ENCODE measurements at places on chromosomes 7 and 10.

DNA sequence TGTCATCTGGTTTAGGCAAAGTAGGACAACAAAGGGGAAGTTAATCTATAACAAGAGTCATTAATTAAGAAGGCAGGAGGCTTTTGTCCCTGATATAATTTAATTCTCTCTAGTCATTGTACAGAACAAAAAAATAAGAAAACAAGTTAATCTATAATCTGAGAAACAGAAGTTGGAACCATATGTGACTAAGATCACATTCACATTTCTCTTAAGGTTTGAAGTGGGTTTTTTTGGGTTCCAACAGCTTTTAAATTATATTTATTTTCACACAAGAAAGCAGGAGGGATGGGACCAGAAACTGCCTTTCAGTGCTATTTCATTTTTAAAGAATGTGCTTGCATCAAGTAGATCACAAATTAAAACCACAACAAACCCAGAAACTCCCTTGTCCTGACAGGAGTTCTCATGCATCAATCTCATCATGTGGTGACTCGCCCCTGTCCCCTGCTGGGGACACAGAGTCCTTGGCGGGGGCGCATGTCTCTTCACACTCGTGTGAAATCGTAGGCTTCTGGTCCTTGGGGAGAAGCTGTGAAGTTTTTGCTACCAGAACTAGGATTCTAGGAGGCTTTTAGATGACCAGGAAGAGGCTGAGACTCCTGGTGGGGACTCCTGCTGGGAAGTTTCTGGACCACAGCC is 10.1 kb upstream of the OPN4 start:
- no peak for DNase-seq

- DNase-seq: no peak
These were observed 149.4 kb upstream of the AKR1E2 start for GRCh38 chr10:4676566-4676965.

DNA sequence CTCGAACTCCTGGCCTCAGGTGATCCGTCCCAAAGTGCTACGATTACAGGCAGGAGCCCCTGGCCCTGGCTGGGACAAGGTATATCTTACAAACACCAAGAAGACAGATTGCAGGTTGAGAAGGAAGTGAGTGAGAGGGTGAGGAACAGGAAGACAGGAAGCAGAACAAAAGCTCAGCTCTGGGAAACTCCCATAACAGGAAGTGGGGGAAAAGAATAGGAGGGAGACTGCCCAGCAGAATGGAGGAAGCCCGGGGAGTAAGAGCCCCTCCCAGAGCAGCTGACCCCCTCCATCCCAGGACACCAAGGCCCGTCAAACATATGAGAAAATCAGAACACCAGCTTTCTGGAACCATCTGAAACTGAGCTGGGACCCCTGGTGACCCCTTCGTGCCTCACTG is 2.9 kb downstream of the TECPR1 start:
- no peak for DNase-seq

- no peak for DNase-seq
These were observed 54.5 kb upstream of the PDZD8 start for GRCh38 chr10:117429643-117430265.

DNA sequence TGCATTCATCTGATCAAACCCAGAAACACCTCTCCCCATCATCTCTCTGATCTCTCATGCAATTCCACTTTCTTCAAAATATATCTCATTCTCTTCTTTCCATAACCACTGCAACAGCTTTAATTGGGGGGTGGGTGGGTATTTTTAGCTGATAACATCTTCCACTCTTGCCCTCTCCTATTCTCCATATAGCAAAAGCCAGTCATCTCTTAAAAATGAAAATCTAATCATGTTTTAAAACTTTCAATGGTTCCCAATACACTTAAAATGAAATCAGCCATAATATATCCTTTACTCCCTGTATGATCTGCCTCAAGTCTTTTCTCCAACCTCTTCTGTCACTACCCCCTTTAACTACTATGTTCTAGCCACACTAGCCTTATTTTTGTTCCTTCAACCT is 1.5 kb downstream of the YME1L1 start:
- DNase-seq: no peak

DNA sequence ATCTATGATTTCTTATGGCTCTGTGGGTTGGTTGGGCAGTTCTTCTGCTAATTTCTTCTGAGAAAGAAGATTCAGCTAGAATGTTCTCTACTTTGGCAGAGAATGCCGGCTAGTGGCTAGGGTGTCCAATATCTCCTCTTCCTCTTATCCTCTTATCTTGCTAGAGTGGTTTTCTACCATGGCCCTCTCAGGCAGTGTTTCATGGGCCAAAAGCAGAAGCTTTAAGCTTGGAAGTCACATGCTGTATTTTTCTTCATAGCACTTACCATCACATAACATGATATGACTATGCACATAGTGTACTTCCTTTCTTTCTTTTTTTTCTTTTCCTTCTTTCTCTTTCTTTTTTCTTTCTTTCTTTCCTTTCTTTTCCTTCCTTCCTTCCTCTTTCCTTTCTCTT is 140.0 kb downstream of the ITGB8 start:
- DNase-seq: no peak

DNA sequence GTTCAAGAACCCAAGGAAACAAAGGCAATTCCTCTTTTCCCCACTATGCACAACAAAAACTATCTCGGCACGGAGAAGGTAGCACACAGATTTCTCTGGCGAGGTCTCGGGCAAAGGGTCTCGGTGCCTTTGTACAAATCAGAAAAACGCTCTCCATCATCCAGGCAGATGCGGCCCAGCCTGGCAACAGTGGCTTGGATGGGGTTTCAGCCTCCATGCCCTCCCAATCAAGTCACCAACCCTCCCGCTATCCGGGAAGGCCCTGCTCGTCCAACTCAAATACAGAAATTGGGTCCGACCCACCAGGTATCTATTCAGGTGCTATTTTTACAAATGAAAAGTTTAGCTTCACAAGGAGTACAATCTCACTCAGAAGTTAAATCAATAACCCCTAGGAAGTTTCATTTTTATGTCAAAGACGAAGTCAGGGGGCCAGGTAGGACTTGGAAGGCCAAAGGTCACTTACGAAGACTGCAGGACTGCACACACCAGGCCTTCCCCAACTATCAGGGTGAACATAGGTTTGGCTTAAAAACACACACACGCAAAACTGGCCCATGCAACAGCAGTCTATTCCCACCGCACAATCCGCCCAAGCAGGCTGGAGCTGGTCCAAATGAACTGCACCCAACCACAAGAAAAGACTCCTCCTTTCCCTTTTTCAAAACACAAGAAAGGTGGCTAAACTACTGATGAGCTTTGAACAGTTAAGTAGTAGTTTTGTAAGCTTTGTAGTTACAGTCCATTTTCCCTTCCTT is 43.0 kb downstream of the GNA12 start:
- no peak for DNase-seq
